PC-3 (cell line): ENCODE measurements at places on chromosomes 7 and 10. TPM values are rescaled to one million over a fixed set of nuclear protein-coding genes. Genes with fewer than 3 reads are reported as not detected.

The ALOX5 gene
- total RNA-seq = 0.11 and 0.92 TPM in 2 replicates

The AKR1C8 gene
- total RNA-seq = not detected in 2 replicates

The ZNF248 gene
- total RNA-seq = 112 and 115 TPM in 2 replicates

The LHPP gene
- 6.6 and 13.5 TPM in 2 replicates for total RNA-seq

The CDHR1 gene
- not detected in 2 replicates for total RNA-seq

The SNX10 gene
- 6.2 and 7.9 TPM in 2 replicates for total RNA-seq

The MET gene
- 109 and 118 TPM in 2 replicates for total RNA-seq

The AOAH gene
- not detected in 2 replicates for total RNA-seq

The ACHE gene
- 0.40 and 1.3 TPM in 2 replicates for total RNA-seq

The FAM25C gene
- total RNA-seq = not detected in 2 replicates

The ARMH3 gene
- 7.8 and 9.7 TPM in 2 replicates for total RNA-seq

The TEX36 gene
- total RNA-seq = not detected in 2 replicates

The CYP3A5 gene
- total RNA-seq = not detected in 2 replicates

The MMRN2 gene
- total RNA-seq = 1.9 and 6.7 TPM in 2 replicates

The ZNF804B gene
- total RNA-seq = not detected in 2 replicates

The GLI3 gene
- 3.5 and 9.6 TPM in 2 replicates for total RNA-seq

The UTF1 gene
- total RNA-seq = not detected in 2 replicates

The MCM10 gene
- 14.3 and 16.1 TPM in 2 replicates for total RNA-seq

The PAPOLB gene
- 0.29 and 0.40 TPM in 2 replicates for total RNA-seq

The CALML5 gene
- not detected in 2 replicates for total RNA-seq

The ASAH2 gene
- total RNA-seq = 0.75 and 14.0 TPM in 2 replicates

The CCL26 gene
- total RNA-seq = 7.1 and 8.2 TPM in 2 replicates

The HMX3 gene
- total RNA-seq = 0.51 TPM in 1 of 2 replicates, not detected in the other

The MEOX2 gene
- not detected in 2 replicates for total RNA-seq

The PI4K2A gene
- 18.7 and 19.4 TPM in 2 replicates for total RNA-seq

The CPA4 gene
- total RNA-seq = 10.1 and 22.1 TPM in 2 replicates

The LIPK gene
- total RNA-seq = not detected in 2 replicates

The CAMK2B gene
- total RNA-seq = 0.69 and 1.2 TPM in 2 replicates

The OIT3 gene
- total RNA-seq = not detected in 2 replicates

The OLAH gene
- not detected in 2 replicates for total RNA-seq

The C10orf53 gene
- total RNA-seq = not detected in 2 replicates

The DDC gene
- not detected in 2 replicates for total RNA-seq

The BEND7 gene
- total RNA-seq = 1.2 and 2.6 TPM in 2 replicates

The IL15RA gene
- 4.4 and 5.9 TPM in 2 replicates for total RNA-seq

The DYNC1I1 gene
- 2.4 and 6.5 TPM in 2 replicates for total RNA-seq

The MUC12 gene
- total RNA-seq = 0.18 and 0.69 TPM in 2 replicates

The POMZP3 gene
- total RNA-seq = 5.9 and 10.1 TPM in 2 replicates

The CDC14C gene
- total RNA-seq = not detected in 2 replicates
